Tibial artery (tissue), 4 donors: ENCODE measurements at places on chromosomes 7 and 10.

DNA sequence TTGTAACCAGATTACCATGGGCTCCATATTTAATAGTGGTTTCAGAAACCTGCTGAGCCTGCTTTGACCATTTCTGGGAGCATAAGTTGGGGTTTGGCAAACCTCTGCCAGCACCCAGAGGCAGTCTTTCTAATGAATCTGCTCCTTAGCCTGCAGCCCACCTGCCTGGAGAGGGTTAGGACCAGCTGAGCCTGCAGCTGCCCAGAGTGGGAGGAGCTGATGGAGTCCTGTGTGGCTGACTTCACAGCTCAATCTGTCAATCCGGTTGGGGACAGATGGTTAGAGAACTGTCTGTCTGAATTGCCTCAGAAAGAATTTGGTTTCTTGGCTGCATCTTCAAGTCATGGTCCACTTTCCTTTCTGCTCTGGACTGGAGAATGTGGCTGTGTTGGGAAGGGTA lies 444.6 kb downstream of the NRG3 start:
- no peak for DNase-seq

- DNase-seq = no peak
Observed at GRCh38 chr10:112858986-112859651, 90.9 kb upstream of the TCF7L2 start.

GRCh38 chr10:103147645-103148044 lies 45.4 kb downstream of the NT5C2 start:
- DNase-seq = no peak

GRCh38 chr7:152504367-152504766 lies 68.6 kb upstream of the KMT2C start:
- DNase-seq = no peak

DNA sequence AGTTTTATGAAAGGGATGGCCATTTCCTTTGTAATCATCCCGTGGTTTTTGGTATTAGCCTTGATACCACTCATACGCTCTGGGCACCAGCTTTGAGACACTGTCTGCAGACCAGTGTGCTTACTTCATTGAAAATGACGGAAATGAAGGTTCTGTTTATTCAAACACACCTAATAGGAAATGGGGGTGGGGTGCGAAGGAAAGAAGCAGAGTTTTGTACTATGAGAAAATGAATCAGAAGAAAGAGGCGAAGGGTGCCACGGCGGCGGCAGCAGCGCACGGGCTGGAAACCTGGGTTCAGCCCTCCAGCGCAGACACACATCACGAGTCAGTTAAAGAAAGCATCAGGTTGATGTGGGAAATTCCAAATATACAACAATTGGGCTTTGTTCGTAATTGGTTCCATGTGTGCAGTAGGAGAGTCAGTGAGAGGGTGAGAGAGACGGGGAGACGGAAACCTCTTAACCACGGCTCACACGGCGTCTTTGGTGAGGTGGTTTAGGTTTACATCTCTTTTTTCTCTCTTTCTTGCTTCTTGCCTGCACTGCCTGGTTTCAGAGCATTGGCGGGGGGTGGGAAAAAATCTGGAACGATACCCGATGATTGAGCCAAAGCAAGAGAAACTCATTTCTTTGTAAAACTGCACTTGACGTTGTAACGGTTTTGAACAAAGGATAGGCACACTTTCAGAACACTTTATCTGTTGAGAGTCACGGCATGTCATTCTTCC lies 321.2 kb downstream of the FRMD4A start:
- no peak for DNase-seq

GRCh38 chr7:38628630-38629385 lies 2.4 kb downstream of the AMPH start:
- no peak for DNase-seq

GRCh38 chr7:110448918-110449317 lies 642.0 kb upstream of the LRRN3 start:
- no peak for DNase-seq

DNA sequence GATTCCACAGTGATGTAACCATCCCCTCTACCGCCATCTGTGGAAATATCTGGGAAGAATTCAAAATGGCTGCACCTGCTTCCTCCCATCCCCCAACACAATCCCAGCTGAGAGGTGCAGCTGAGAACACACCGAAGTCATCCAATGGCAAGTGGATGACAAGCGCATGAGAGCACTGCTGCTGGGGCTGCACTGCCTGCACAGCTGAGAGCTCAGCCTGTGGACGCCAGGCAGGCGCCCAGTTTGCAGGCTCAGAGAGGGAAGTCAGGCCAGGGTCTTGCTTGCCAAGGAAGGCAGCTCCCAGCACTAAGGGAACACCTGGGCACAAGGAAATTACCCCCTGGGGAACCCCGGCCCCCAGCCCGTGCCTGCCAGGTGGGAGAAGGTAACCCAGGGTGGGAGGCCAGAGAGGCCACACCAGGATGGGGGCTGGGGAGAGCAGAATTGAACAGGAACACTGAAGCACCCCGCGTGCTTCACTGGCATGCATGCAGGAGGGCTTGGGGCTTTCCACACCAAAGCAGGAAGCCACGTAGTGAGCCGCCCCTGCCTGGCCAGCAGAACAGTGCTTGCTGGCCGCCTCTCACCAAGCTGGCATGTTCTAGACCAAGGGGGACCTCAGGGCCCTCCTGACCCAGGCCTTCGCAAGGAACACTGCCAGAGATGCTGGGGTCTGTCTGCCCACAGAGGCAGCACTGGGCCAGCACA lies 46.2 kb downstream of the FAM53B start:
- no peak for DNase-seq

DNA sequence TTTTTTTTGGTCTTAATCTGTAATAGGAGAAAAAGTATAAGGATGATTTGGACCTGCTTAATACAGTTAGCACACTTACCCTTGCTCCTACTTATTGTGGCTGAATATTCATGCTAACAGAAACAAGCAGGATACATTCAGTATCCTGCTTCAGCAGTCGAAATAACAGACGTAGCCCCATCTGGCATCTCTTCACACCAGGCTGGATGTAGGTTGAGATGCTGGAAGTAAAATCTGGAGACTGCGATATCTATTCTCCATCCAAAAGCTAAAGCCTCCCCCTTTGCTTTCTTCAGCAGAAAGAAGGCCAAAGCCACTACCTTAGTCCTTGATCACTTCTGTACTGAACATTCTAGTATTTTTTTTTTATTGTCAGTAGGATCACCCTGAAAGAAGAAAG lies 537.4 kb downstream of the AUTS2 start:
- DNase-seq = no peak

- DNase-seq = no peak
Observed at GRCh38 chr10:111739125-111739873, 444.3 kb downstream of the GPAM start.

DNA sequence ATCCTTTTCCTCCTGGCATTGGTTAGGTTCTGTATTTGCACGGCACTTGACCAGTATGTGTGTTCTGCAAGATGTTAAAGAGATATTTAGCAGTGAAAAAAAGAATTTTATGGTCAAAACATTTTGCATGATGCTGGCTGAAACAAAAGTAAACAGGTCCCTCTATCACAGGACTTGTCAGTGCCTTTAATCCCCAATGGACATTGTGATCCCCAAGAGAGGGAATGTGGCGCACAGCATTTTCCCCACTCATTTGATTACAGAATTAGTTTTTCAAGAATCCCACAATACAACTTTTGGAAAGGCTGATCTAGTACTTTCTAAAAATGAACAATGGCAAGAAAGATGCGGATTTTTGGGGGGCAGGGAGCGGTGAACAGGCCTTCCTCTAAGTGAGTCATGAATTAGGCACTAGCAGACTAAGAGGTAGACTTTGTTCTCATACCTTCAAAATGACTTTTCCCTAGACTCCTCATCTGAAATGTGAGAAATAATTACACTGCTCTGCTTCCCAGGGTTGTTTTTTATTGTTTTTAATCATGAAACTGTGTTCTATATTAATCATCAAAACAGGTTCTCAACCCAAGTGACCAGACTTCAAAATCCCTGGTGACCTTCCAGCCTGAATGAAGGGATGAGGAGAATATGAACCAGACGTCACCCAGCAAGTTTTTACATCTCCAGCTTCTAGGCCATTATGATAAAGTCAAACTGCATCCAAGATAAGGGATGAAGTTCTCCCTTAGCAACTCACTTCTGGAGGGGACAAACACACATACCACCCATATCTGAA lies 8.6 kb downstream of the FBXW4 start:
- DNase-seq = no peak

DNA sequence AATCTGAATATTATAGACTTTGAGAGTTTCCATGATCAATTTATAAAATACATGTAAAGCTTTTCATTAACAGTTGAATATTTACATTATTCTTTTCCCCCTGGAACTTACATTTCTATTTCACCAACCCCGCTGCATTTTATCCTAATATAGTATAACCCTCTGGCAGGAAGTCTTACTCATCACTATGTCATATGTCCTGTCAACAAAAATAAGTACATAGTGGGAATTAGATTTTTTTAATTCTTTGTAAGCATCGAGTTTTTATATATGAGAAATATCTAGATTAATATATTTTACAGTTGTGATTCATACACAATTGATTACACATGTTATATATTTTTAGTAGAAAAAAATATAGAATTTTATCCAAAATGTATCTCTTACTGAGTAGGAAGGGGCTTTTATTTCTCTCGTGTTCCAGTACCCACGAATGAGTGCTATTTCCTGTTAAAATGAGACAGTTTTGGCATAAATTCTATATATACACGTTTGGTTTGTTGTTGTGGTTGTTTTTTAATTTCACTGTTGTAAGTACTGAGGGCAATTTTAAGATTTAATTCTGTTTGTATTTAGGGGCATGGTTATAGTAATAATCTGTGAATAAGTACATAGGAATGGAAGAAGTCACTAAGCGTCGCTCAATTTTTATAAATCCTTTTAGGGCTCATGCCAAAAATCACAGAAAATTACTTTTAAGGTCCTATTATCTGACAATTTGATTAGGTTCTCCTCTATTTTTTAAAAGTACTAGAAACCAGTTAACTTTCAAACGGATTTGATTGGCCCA lies 87.1 kb downstream of the HECW1 start:
- no peak for DNase-seq

GRCh38 chr7:92735707-92736106 lies 100.7 kb downstream of the CDK6 start:
- no peak for DNase-seq

GRCh38 chr7:84914598-84914997 lies 272.3 kb downstream of the SEMA3D start:
- no peak for DNase-seq

DNA sequence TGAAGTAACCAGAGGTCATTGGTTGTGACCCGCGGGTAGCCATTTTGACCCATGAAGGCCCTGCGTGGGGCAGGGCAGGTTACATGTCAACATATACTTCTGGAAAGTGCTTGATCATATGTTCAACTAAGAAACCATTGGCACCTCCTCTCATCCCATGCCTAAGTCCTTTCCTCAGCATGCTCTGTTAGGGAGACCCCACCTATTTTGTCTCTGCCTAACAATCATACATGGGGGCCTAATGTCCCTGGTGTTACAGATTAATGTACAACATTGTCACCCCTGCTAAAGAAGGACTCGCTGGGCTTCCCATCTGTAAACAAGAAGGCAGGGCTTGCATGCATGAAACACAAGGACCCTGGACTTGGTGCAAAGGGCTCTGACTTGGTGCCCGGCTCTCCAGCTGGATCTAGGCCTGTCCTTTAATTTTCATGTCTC lies 133.7 kb upstream of the TNS3 start:
- DNase-seq = no peak

- no peak for DNase-seq
Observed at GRCh38 chr10:107732045-107732444, 567.5 kb upstream of the SORCS1 start.

DNA sequence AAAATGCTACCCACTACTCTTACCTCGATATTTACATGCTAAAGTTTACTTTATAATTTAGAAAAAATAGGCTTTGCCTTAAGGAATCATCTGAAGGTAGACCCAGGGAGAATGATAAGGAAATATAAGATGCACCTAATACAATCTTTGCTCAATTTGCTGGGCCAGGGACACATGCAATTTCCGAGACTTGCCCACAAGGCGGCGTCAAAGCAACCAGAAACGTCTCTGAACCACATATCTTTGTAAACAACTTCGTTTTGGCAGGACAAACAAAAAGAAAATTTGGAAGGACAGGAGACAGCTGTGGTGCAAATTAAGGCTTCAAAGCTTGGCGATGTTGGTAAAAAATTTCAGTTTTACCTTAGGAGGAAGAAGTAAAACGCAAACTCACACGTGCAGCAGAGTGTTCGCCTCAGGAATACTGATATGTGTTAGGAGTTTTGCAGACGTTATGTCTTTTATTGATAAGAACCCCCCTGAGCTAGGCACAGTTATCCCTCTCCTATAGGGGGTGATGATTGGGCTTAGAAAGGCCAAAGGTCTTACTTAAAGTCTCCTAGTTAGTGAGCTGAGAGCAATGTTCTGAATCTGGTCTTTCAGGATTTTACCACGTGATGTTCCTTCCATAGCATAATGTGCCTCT lies 134.3 kb downstream of the PRKCQ start:
- no peak for DNase-seq

DNA sequence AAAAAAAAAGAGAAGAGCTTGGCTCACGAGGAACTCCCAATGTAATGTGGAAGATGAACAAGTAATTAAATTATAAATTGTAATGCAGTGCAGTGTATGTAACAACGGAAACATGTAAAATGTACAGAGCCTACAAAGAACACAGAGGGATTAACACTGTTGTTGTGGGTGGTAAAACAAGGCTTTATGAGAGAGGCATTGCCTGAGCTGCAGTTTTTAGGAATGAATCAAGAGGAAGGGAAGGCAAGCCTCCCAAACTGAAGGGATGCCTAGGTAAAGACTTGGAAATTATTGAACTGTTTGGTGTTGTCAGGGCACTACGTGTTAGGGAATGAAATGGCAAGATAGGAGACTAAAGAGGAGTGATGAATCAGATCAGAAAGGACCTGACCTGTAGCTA lies 213.7 kb downstream of the HTR7 start:
- no peak for DNase-seq

GRCh38 chr10:63155388-63156020 lies 22.4 kb downstream of the NRBF2 start:
- DNase-seq = no peak

GRCh38 chr7:47746468-47746867 lies 164.6 kb upstream of the TNS3 start:
- no peak for DNase-seq

GRCh38 chr10:58240531-58240930 lies 27.2 kb downstream of the IPMK start:
- DNase-seq = no peak

DNA sequence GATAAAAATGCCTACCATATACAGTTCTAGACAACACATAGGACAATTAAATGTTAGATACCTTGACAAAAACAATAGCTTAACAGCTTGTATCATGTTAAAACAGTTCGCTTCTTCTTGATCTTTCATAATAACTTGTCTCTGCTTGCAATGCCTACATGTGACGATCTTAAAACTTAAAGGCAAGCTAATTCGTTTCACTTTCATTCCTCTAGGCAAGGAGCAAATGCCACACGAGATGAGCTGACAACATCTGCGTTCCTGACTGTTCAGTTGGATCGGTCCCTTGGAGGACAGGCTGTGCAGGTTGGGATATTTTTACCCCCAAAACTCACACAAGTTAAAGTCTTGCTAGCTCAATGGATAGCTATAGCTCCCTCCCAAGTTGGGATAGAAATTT lies 51.6 kb upstream of the ARL4A start:
- no peak for DNase-seq

GRCh38 chr7:124101173-124101768 lies 68.4 kb upstream of the TMEM229A start:
- DNase-seq = no peak
